Bronchial epithelial cell (primary cell): ENCODE measurements at places on chromosomes 7 and 10. TPM values are rescaled to one million over a fixed set of nuclear protein-coding genes. Genes with fewer than 3 reads are reported as not detected.

- DNase-seq = peak; percentile 74
Measured at GRCh38 chr10:63491588-63492316, 26.0 kb upstream of the JMJD1C start.

DNA sequence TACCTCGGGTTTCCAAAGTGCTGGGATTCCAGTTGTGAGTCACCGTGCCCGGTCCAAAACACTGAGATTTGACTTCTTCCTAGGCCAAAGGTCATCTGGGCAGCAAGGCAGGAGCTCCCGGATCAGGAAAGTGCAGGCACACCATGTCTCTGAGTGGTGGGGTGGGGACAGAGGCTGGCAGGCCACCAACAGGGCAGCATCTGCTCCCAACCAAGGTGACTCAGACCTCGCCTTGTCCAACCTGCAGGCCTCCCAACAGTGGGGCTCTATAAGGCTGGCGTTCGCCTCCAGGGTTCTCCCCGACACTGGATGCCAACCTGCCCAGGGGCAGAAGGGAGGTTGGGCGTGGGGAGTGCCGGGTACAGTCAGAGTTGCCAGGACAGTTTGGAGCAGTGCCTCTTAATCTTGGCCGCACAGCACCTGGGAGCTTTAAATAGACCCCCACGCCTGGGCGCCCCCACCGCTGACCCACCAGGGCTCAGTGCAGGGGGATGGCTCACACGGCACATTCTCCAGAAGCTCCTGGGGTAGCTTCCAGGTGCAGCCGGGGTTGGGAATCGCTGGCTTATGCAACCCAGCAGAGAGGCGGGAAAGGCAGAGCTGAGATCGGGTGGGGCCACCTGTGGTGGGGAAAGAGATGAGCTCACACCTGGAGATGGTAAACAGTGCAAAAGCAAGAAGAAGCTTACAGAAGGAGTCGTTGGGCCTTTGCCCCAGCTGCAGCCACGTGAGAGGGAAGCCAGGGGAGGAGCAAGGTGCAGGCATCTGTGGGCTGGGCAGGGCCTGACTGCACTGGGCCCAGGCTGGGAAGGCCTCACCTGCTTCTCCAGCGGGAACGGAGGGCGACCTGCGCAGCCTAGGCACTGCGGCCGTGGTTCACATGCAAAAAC, 10.9 kb downstream of the CALML5 start:
- DNase-seq = peak; percentile 95

DNA sequence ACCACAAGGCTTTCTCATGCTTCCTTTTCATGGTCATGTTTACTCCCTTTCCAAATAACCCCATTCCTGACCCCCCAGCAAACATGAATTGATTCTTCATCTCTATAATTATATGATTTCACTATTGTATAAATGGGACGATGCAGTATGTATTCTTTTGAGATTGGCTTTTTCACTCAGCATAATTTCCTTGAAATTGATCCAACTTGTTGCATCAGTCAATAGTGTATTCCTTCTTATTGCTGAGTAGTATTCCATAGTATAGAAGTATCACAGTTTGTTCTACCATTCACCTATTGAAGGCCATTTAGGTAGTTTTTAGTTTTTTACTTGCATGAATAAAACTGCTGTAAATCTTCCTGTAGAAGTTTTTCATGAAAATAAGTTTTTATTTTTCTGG, 264.7 kb downstream of the BAMBI start:
- no peak for DNase-seq

- DNase-seq = no peak
Measured at GRCh38 chr10:24246365-24246764, 37.4 kb downstream of the KIAA1217 start.

DNA sequence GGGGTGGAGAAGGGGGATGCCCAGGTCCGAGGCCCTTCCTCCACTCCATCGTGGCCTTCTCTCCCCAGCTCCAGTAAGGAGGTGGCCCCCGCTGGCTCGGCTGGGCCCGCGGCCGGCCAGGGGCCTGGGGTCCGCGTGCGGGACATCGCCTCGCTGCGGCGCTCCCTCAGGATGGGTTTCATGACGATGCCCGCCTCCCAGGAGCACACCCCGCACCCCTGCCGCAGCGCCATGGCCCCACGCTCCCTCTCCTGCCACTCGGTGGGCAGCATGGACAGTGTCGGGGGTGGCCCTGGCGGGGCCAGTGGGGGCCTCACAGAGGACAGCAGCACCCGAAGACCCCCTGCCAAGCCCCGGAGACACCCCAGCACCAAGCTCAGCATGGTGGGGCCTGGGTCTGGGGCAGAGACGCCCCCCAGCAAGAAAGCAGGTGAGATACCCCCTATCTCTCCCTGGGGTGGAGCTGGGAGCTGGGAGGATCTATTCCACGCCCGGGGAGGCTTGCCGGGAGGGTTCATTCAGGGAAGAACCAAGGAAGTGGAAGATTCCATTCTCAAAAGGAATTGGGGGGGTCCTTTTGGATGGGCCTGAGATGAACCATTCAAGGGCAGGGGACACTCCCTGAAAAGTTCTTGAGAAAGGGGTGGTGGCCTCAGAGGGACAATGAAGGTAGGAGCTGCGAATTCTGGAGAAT, 3.2 kb downstream of the NYAP1 start:
- DNase-seq = no peak

The VWDE gene
- total RNA-seq = 1.1 and 3.6 TPM in 2 replicates

- no peak for DNase-seq
Measured at GRCh38 chr10:111874576-111874975, 309.0 kb downstream of the GPAM start.

- no peak for DNase-seq
Measured at GRCh38 chr7:95517870-95518269, 32.1 kb downstream of the ASB4 start.

DNA sequence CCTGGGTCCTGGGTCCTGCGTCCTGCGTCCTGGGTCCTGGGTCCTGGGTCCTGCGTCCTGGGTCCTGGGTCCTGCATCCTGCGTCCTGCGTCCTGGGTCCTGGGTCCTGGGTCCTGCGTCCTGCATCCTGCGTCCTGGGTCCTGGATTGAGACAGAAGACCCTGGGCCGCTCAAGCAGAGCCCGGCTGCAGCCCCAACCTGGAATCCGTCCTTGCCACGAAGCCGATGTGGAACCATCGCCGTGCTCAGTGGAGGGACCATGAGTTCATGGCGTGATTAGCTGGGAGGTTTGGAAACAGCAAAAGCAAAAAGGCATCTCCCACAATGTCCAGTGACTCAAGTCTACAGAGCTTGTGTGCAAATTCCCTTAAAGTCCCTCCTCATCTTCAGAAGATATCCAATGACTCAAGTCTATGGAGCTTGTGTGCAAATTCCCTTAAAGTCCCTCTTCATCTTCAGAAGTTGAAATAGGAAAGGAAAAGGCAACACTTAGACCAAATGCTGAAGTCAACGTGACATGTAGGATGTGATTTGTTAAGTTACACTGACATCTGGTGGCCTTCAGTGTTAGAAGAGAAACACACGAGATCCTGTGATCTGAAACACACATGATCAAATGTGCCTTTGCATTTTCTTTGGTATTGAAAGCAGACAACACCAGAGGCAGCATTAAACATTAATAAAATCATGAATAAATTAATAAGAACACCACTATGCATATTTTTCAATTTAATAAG, 179.9 kb downstream of the PTPRN2 start:
- DNase-seq = peak; percentile 78

- peak; percentile 50 for DNase-seq
Measured at GRCh38 chr10:120607016-120607709, 150.1 kb downstream of the PLPP4 start.

DNA sequence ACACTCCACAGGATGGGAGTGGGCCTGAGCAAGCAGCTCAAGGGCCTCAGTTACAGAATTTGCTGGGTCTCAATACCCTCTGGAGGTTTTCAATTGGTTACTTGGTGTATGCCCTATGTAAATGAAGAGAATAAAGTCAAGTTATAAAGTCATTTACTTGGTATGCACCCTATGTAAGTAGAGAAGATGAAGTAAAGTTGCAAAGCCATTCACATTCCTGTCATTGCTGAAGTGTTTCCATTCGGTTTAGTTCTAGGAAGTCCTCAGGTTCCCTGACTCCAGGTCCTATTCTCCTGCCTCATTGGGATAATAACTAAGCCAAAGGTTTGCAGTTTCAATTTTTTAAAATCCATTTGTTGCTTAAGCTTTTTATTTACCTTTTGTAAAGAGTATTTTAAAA, 272.6 kb upstream of the NPSR1 start:
- DNase-seq = peak; percentile 8

- DNase-seq = no peak
Measured at GRCh38 chr7:92717993-92718716, 118.2 kb downstream of the CDK6 start.

- no peak for DNase-seq
Measured at GRCh38 chr7:96316949-96317348, 4.9 kb downstream of the SLC25A13 start.

DNA sequence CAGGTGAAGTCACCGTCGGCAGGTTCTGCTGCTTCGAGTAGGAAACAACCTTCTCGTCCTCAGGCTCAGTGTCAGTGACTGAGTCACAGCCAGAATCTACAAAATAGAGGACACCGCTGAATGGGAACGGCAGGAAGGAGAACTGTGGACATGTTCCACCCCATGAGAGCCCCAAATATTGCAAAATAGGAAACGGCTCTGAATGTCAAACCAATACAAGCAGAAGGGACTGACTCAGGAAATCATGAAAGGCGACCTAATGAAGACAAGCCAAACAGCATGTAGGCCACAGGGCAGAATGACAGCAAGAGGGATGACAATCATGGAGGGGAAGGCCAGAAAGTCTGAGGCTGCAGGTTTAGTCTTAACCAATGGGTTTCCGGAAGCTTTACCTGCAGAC, 63.5 kb downstream of the PIK3AP1 start:
- DNase-seq = no peak

GRCh38 chr10:111481866-111482265, 405.0 kb downstream of the ADRA2A start:
- DNase-seq = no peak

DNA sequence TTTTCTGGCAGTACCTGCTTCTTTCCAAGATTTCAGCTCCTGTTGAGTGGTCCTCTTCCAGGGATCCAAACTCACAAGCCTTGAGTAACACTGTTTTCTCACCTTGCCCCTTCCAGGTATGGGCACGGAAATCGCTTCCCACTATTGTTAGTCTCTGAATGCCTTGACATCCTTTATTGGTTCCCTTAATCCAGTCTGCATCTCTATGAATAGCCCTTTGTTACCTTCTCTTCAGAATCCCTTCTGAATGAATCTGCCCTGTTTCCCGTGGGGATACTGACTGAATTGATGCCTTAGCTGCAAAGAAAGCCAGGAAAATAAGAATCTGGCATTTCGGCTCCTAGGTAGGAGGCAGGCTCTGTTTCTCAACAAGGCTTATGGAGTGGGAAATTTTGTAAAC, 467.7 kb downstream of the PLXNA4 start:
- no peak for DNase-seq

The C10orf143 gene
- total RNA-seq = 0.26 and 1.0 TPM in 2 replicates

DNA sequence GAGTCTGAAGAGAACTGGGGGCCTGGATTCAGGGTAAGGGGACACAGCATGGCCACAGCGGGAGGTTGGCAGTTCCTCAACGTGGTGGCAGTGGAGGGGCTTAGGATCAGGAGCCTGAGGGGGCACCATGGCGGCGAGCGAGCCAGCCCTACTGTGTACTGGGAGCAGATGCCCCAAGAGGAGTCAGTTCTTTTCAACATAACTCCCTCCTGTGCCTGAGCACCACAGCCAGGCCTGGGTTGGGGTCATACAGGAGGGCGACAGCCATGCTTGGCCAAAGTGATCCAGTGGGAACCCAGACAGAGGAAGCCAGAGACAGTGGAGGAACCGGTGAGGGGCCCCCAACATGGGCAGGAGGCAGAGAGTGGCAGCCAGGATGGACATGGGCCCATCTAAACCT, 65.8 kb downstream of the MICALL2 start:
- DNase-seq = no peak

The WNT16 gene
- total RNA-seq = not detected in 2 replicates

DNA sequence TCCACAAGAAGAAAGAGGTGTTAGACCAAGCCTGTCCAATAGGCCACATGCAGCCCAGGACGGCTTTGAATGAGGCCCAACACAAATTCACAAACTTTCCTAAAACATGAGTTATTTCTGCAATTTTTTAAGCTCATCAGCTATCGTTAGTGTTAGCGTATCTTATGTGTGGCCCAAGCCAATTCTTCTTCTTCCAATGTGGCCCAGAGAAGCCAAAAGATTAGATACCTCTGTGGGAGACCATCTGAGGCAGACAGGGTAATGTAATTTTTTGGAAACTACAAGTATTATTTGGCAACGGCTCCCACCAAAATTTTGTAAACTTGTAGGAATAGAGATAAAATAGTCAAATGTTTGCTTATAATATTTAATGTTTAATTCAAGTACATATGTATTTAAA, 153.8 kb downstream of the SRPK2 start:
- no peak for DNase-seq

DNA sequence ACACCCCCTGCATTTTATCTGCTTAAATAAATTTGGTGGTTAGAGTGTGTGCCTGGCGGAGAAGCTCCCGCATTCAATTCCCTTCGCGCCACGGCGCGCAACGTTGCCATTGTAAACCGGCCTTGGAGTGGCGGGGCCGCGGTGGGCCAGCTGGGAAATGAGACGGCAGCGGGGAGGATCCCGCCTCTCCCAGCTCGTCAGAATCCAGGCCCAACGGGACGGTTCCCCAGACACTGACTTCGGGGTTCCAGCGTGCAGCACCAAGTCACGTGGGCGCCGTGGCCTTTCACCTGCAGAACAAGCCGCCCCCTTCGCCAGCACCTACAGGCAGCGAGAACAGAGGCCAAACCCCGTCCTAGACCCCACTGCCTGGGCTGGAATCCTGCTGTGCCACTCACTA, 103.4 kb downstream of the GRID1 start:
- no peak for DNase-seq

GRCh38 chr7:151208253-151208862, 1.9 kb downstream of the H2BK1 start:
- DNase-seq = no peak

GRCh38 chr10:30074090-30074489, 14.7 kb upstream of the JCAD start:
- DNase-seq = no peak

DNA sequence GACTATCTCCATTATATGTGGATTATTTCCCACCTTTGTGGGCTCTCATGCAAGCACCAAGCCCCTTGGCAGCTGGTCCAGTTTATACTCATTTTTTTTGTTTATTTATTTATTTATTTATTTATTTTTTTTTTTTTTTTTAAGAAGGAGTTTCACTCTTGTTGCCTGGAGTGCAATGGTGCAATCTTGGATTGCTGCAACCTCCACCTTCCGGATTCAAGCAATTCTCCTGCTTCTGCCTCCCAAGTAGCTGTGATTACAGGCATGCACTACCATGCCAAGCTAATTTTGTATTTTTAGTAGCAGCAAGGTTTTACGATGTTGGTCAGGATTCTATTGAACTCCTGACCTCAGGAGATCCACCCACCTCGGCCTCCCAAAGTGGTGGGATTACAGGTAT, 2.8 kb downstream of the PRTFDC1 start:
- no peak for DNase-seq

The GPR15LG gene
- 0.53 and 2.6 TPM in 2 replicates for total RNA-seq
